ENCODE measurements at places on chromosomes 1 and 21.

DNA sequence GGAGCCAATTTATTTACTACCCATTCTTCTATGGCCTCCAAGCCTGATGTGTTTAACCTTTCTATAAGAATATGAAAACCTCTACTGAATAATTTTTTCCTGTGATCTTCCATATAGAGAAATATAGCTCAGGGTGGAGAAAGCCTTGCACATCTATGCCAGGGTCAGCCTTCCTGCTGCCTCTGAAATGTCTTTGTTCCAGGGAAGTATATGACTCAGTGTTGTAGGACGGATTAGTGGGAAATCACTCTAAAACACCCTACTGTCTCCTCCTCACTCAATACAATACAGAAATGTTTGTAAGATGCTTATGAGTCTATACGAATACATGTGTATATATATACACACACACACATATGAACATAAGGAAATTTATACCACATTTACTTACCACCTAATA, 1044.9 kb downstream of the BRINP3 start:
- no peak for DNase-seq

- DNase-seq = no peak
Measured at GRCh38 chr1:77553568-77554291, 128.7 kb downstream of the ZZZ3 start.

GRCh38 chr1:160453443-160453842, 53.1 kb downstream of the VANGL2 start:
- DNase-seq = peak; percentile 88

DNA sequence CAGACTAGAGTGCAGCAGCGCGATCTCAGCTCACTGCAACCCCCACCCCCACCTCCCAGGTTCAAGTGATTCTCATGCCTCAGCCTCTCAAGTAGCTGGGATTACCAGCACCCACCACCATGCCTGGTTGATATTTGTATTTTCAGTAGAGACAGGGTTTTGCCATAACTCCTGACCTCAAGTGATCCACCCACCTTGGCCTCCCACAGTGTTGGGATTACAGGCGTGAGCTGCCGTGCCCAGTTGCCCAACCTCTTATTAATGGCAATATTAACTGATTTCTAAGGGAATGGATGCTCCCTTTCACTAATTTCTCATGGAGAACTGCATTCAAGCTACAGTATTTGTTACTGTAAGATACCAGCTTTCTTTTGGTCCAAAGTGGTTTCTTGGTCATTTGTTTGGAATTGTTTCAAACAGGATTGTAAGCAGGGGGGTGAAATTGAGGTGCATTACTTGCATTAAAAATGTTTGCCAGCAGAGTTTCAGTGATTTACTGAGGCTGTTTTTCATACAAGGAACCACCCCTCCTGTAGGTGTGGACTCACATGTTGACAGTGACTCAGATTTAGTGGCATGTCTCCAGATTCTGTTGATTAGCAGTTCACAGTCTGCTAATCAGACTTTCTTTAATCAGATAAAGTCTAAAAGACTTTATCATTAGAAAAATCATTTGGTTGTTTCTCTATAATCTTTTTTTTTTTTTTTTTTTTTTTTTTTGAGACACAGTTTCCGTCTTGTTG, 3.9 kb upstream of the TGFBR3 start:
- DNase-seq = peak; percentile 31

GRCh38 chr1:206098242-206098919, 18.8 kb downstream of the AVPR1B start:
- DNase-seq = no peak

Measured in activated CD4-positive, alpha-beta T cell treated with anti-CD3 and anti-CD28 coated beads, Interleukin-2, Interleukin-4, amounts not matched to agents 100 ng/mL and 50 ng/mL, durations not matched to agents 16 hours and 8 hours (primary cell).